Astrocyte (in vitro differentiated cells and primary cell): ENCODE measurements at places on chromosomes 13 and 19. TPM values are rescaled to one million over a fixed set of nuclear protein-coding genes. Genes with fewer than 3 reads are reported as not detected.

CEACAM8 gene
- total RNA-seq, result not detected in 2 replicates

MEF2B gene
- total RNA-seq, result 0.58 and 1.7 TPM in 2 replicates

ZNF563 gene
- total RNA-seq, result not detected in 2 replicates

ZNF841 gene
- 37.8 and 38.0 TPM in 2 replicates for total RNA-seq

IL11 gene
- 183 and 202 TPM in 2 replicates for total RNA-seq

SLC10A2 gene
- total RNA-seq, result not detected in 2 replicates

MADCAM1 gene
- 0.57 and 0.60 TPM in 2 replicates for total RNA-seq

NR2C2AP gene
- 4.3 and 5.1 TPM in 2 replicates for total RNA-seq

PSG7 gene
- not detected in 2 replicates for total RNA-seq

DNA sequence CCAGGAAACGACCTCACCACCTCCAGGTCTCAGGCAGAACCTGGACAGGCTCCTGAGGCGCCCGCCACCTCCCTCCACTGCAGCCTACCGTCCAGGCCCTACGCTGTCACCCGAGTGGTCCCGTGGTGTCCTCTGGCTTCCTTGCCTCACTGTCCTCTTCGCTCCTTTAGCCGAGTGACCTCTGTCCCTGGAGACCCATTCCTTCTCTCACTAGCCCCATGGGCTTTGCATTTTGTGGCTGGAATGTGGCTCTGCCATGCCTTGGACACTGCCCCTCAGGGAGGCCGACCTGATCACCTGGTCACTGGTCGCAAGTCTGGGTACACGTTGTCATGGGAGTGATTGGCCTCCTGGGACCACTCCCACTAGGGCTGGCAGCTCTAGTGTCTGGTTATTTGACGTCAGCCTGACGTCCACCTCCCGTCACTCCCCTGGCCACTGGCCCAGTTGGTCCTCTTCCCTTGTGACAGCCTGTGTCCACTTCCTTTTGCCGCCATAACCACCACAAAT is 17.9 kb downstream of the SLC25A42 start:
- DNase-seq, result peak; percentile 13

GRCh38 chr13:22793598-22794134 is 387.1 kb upstream of the SGCG start:
- peak; percentile 10 for DNase-seq

DNA sequence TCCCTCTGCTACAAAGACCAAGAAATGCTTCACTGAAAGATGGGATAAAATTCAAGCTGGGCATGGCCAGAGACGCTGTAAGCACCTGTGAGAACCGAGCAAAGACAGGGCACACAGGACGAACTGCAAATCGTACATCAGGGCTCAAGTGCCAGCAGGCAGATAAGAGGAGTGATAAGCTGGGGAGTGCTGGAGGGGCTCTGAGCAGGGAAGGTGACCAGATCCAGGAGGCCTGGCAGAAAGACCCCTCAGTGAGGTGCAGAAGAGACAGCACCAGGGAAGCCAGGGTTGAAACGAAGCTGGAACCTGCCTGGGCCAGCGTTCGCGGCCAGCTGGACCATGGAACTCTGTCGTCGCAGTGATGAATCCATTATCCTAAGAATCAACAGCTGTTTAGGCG is 10.2 kb downstream of the RAB20 start:
- DNase-seq, result no peak

DNA sequence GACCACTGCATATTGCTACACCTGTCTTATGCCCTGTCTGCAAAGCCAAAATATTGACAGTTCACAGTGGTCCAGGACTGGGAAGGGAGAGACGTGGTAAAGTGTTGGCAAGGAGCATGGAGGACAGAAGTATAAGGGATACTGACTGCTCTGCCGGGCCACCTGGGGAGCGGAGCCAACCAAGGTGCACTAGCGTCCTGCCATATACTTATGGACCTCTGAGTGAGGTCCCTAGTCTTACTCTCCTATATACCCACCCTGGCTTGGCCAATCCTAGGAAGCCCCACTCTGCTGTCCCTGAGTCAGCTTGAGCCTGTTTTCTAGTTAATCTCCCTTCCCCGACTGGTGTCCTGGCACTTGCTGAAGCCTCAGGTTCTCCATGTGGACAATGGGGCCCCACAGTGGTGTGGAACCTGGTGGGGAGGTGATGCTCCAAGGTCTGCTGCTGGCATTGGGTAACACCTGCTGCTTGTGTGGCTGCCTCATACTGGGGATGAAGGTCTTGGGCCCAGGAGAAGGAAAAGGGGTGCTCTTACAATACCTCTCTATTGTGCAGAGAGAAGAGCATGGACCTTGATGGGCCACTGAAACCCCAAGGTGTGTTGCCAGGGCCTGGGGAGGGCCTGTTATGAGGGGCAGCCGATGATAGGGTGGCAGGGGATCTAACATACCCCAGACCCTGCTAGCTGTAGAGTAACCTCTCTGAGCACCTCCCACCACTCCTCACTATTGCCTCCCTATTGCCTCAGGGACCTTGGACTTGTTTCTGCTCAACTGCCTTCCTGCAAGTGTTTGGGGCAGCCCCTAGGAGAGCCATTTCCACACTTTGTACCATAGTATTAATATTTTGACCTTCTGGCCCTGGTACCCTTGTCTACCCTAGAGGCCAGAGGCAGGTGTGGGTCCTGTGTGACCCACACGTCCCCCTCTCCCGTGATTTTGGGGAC is 6.7 kb upstream of the TRIM28 start:
- no peak for DNase-seq

DNA sequence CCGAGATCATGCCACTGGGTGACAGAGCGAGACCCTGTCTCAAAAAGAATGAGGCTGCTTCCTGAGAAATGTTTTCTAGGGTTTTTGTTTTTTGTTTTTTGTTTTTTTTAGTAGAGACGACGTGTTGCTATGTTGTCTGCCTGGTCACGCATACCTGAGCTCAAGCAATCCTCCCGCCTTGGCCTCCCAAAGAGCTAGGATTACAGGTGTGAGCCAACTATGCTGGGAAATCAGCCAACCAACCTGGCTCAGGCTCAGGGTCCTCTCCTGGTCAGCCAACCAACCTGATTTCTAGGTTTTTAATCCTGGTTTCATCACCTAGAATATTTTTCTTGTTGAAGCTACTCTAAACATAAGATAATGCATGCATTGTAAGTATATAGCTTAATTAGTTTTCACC is 7.8 kb downstream of the DHX34 start:
- DNase-seq, result no peak

DNA sequence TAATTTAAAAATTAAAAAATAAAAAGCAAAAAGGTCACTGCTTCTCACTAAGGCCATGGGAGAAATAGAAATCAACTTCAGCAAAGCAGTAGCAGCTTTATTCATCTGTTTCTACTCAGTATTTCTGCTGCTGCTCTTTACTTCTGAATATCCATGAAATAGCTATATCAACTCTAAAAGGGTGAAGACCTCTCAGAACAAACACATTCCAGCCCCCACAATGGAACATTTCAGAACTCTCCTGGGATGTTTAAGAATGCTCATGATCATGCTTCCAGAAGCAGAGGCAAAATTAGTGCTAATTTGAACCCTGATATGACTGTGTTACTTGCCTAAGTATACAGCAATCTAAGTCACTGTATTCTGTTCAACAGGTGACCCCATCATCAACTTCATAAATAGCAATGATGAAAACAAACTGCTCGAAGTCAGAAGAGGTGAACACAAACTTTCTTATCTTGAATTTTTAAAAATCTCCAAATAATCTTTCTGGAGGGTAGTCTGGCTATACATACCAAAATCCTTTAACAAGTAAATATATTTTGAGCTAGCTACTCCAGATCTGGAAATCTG is 29.6 kb upstream of the DOCK9 start:
- DNase-seq, result no peak

GRCh38 chr19:43651758-43652545 is 12.3 kb upstream of the CADM4 start:
- peak; percentile 29 for DNase-seq

DNA sequence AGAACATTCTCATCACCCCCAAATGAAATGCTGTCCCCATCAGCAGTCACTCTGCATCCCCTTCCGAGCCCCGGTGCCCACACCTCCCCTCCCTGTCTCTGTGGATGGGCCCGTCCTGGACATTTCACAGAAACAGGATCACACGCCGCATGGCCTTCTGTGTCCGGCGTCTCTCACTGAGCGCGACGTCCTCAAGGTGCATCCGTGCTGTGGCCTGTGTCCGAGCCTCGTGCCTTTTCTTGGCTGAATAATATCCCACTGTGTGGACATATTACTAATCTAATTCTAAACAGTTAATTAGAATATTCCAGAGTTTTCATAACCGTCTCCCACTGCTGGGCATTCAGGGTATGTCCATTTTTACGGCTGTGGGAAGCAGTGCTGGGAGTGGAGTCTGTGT is 8.7 kb downstream of the NDUFS7 start:
- no peak for DNase-seq

DNA sequence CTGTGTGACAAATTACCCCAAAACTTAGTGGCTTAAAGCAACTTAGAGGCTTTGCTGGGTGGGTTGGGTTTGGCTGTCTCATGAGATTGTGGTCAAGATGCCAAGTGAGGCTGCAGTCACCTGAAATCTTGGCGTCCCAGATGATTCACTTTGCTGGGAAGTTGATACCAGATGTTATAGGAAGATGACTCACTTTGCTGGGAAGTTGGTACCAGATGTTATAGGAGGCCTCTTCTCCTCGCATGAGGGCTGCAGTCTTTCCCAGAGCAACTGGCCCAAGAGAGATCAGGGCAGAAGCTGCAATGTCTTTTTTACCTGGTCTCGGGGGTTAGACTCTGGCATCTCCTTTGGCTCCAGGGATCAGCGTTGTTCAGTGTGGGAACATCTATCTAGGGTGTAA is 16.8 kb downstream of the TEX29 start:
- DNase-seq, result peak; percentile 85

- no peak for DNase-seq
These were observed 505.1 kb downstream of the IRS2 start for GRCh38 chr13:109281017-109281902.

- no peak for DNase-seq
These were observed 14.5 kb upstream of the MPHOSPH8 start for GRCh38 chr13:19618977-19619376.

DNA sequence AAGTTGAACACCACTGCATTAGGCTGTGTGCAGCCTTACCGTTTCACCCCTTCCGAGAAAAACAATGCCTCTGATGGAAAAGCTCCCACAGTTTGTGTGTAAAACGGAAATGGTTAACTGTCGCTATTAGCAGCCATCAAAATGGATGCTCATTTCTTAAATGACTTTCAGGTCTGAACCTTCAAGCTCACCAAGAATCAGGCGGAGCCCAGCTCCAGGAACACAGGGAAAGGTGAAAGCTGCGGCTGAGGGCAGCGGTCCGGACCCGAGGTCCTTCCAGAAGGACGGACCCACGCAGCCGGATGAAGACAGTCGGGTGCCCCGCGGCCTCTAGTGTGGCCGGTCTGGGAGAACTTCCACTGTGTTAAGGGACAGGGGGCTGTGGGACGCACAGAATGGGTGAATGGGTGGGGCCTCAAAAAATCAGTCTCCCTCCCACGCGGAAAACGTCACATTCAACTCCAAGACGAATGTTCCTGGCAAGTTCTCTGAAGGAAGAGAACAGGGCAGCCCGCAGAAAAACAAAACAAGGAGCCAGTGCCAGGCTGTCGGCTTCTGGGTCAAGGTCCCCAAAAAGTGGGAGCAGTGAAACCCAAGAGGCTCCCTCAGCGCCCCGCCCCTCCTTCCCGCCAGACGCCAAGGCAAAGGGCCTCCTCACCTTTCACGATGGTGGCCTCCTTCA is 4.9 kb downstream of the IRS2 start:
- no peak for DNase-seq

DNA sequence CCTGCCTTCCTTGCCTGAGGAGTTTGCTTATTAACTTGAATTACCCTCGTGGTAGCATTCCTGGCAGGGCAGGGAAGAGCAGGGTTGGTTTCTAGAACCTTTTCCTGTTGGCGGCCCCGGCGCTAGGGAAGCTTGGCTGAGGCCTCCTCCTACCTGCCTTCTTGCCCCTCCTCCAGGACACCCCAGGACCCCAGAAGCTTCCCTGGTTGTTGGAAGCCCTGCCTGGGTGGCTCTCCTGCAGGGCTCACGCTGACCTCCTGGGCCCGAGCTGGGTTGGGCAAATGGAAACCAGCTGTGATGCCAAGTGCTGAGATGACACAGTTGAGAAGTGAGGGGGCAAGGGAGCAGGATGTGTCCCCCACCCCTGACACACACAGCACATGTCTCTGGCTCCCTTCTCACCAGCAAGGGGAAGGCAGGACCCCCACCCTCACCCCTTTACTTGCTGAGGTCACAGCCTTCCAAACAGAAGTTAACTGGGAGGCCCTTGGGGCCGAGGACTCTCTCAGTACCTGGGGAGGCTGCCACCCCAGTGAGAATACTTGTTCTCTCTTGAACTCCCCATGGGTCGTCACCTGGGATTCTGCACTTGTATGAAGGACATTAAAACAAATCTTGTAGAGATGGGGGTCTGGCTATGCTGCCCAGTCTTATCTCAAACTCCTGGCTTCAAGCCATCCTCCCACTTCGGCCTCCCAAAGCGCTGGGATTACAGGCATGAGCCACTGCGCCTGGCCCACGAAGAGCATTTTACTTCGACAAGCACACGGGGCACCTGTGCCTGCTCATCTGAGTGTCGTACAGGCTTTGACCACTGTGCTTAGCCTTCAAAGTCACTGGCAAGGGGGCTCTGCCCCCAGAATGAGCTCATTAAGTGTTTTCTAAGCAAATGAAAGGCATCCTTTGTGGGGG is 10.5 kb downstream of the CEBPA start:
- no peak for DNase-seq

DNA sequence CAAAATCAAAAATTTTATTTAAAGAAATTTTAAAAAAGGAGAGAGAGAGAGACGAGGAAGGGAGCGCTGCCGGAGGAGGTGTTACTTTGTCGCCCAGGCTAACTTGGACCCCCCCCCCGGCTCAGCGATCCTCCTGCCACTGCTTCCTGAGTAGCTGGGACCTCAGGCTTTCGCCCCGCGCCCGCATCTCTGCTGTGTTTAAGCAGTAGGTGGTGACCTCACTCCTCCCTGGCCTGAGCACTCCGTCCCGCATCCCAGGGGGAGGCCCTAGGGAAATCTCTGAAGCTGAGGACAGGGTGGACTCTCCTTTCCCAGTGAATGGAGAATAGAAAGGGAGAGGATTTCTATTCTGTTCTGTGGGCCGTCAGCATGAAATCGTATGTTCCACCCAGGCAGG is 485 bp upstream of the ZNF845 start:
- no peak for DNase-seq

DNA sequence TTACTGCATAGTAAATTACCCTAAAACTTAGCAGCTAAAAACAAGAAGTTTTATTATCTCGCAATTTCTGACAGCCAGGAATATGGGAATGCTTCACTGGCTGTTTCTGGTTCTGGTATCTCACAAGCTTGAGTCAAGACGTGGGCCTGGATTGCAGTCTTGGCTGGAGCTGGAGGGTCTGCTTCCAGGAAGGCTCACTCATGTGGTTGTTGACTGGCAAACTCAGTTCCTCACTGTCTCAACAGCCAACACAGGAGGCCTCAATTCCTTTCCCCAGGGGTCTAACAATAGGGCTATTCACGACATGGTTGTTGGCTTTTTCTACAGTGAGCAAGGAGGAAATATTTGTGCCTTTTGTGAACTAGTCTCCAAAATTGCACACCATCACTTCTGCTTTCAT is 146.3 kb downstream of the GPC5 start:
- DNase-seq, result no peak
